CD4-positive, alpha-beta T cell treated with Interleukin-6 at 100 ng/mL for 8 hours (primary cell): ENCODE measurements at places on chromosomes 11 and 22.

GRCh38 chr11:71336176-71336995 is 84.0 kb upstream of the SHANK2 start:
- DNase-seq: no peak

DNA sequence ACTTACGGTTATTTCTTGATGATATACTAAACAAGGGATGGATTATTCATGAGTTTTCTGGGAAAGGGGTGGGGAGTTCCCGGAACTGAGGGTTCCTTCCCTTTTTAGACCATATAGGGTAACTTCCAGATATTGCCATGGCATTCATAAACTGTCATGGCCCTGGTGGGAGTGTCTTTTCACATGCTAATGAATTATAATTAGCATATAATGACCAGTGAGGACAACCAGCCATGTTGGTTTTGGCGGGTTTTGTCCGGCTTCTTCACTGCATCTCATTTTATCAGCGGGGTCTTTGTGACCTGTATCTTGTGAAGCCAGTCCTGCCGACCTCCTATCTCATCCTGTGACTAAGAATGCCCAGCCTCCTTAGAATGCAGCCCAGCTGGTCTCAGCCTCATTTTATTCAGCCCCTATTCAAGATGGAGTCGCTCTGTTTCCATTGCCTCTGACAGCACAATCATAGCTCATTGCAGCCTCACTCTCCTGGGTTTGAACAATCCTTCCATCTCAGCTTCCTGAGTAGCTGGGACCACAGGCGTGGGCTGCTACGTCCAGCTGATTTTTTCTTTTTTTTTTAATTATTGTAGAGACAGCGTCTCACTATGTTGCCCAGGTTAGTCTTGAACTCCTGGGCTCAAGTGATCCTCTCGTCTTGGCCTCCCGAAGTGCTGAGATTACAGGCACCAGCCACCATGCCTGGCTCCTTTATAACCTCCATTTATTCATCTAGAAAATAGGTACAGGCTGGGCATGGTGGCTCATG is 52.6 kb upstream of the EMID1 start:
- no peak for DNase-seq

DNA sequence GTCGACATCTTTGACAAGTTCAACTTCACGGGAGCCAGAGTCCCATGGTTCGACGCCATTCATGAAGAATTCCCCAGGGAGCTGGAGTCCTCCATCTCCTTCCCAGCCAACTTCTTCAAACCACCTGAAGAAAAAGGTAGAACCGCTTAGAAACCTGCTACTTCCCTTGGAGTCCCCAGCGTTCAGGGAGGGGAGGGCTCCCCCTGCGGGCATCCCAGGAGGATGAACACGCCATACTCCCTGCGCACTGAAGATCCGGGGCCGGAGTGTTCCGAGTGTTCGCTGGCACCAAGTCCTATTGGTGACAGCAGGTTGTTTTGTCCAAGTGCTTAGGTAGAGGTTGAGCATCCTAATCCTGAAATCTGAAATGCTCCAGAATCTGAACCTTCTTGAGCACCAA is 51.7 kb upstream of the PRODH start:
- DNase-seq: no peak

DNA sequence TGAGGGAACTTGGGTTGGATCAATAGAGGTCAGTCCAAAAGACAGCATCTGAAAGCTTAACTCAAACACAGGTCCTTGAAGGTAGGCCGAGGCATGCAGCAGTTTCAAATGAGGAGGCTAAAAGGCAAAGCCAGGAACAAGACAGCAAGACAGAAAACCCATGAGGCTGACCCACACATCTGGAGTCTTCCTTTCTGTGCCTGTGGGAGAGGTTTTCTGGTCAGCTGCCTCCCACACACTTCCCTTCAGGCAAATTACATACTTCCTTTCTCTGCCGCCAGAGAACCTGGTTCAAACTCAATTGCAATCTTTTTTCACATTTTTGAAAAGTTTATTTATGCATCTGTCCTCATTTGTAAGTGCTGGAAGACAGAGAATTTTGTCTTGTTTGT is 29.8 kb upstream of the CRTAM start:
- DNase-seq: no peak

GRCh38 chr11:125129316-125129993 is 18.0 kb upstream of the TMEM218 start:
- DNase-seq: no peak

DNA sequence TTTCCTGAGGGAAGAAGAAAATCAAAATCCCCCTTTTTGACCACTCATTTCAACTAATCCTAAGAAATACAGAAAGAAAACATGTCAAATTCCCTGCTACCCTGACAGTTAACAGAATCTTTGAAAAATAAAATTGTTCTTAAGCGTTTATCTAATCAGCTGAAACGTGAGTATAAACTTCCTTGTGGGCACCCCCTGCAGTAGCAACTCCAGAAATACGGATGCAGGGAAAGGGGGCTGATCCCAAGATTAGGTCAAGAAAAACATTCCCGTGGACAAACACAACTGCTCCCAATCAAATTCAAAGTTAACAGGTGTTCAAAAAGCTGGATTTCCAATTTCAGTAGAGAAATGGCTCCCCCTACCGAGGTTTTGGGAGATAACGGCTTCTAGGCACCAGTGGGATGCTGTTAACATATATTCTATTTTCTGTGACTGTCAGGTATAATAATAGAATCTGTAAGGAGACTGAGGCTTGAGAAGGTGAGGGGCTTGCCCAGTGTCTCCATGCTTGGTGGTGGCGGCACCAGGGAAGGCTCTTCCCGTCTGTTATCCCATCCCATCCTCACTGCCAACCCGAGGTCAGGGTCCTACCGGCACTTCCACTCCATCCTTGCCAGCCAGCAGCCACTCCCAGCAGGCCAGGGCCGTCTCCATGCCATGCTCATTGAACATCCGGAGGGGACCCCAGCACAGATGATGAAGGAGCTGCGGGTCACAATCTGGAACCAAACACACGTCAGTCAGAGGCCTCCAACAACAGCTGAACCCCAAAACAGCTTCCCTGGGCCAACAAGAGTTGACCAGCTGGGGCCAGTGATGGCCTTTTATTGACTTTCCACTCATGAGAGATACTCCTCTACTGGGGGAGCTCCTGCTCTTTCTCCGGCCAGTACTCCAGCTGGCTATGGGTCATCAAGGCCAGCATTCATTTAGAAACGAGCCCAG is 32.0 kb upstream of the SERPIND1 start:
- peak; percentile 40 for DNase-seq

- DNase-seq: no peak
Measured at GRCh38 chr11:104661471-104661870, 236.8 kb downstream of the CASP12 start.

DNA sequence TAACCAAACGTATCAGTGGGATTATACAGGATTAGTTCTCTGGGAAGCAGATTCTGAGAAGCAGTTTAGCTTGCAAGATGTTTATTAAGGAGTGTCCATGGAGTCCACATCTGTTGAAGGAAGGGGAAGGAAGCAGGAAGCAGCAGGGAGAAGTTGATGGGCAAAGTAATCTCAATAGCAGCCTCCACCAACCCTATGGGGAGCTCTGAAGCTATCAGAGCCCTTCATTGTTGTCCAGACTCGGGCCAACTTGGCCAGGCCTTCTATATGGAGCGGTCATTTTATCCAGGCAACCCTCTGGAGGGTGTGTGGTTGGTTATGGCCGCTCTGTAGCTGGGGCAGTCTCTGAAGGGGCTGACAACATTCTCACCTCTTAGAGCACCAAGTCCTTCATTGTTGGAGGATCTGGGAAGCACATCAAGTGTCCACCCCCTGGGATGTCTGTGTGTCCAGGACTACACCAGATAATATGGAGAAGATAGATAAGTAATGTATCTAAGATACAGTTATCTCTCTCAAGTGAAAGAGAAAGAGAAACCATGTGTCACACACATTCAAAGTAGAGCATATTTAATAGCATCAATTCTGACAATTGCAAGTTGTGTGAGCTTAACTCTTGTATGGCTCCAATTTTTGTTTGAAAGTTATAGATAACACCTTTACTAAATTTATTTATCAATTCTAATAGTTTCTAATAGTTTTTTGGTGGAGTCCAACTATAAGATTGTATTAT is 101.7 kb upstream of the TRIM77 start:
- DNase-seq: no peak

DNA sequence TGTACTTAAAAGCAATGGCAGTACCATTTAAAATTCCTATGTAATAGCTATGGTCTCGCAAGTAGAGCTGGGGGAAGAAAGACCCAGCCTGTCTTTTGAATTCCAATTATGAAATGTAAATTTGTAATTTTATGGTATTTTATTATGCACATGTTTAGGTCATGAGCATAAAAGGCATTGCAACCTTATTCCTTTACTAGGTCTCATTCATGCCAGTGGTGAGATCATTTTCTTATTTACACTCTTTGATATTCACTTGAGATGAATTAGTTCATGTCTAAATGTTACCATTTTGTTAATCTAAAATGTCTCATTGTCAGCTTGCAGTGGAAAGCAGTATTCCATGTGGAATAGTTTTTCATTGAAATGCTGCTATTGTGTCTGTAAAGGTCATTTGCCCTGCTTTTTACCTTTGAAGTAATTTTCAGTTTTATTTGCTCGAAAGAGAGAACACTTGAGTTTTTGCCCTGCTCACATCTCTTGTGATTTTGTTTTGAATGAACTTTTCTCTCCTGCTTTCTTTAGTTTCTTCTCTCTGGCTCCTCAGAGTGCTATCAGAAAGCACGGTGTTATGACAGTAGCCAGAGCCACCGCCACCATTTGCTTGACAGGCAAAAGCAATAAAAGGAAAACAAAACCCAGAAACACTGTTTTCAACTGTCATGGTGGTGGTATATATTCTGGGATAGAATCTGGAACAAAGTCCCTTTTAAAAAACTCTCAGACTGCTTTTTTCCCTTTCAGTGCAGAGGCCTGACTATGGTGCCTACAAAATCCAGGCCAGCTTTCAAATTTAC is 37.2 kb upstream of the RAG2 start:
- DNase-seq: no peak

DNA sequence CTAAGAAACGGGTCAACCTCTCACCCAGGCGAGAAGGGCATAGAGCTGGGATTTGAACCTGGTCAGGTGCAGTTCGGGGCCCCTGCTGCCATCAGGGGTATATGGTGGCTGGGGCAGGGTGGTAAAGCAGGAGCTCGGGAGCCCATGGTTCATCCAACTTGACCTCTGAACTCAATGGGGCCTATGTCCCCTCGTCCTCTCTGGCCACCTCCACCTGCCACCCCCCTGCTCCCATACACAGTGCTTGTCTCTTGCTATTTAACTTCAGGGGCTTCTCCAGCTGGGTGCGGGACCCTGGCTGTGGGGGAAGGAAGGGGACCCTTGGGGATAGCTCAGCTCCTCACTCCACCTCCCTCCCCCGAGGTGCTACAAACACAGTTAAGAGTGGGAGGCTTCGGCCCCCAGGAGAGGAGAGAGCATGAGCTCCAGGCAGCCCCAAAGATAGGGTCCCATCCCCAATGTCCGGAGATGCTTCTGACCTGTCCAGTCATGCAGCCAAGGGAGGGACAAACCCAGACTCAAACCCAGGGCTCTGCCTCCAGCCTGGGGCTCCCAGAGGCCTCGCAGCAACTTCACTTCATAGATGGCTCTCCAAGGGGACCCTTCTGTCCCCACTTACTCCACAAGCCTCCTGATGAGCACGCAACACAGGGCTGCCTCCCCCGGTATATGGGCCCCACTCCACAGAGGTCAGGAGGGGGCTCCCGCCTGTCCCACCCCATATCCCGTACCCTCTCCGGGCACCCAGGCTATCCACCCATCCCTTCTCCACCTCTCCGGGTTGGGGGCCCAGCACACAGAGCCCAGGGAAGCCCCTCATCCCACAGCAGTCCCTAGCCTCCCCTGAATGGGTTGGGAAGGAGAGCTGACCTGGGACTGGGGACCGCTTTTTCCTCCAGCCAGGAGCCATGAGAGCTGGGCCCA is 712 bp downstream of the IL2RB start:
- no peak for DNase-seq

DNA sequence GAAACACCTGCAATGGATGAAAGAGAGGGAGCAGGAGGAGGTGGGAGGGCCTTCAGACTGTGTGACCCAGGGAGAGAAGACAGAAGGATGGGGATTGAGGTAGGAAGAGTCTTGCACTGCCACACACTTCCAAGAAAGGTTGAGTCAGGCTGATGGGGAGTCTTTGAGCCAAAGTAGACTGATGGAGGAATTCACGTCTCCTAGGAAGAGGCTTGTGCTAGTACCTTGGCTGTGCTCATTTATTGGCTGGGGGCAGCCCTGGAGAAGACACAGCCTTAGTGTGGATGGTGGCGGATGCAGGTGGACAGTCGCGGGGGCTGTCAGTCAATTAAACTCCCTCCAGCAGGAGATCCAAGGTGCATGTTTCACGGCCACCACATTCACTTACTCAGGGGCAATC is 16.2 kb upstream of the ACCSL start:
- DNase-seq: no peak

DNA sequence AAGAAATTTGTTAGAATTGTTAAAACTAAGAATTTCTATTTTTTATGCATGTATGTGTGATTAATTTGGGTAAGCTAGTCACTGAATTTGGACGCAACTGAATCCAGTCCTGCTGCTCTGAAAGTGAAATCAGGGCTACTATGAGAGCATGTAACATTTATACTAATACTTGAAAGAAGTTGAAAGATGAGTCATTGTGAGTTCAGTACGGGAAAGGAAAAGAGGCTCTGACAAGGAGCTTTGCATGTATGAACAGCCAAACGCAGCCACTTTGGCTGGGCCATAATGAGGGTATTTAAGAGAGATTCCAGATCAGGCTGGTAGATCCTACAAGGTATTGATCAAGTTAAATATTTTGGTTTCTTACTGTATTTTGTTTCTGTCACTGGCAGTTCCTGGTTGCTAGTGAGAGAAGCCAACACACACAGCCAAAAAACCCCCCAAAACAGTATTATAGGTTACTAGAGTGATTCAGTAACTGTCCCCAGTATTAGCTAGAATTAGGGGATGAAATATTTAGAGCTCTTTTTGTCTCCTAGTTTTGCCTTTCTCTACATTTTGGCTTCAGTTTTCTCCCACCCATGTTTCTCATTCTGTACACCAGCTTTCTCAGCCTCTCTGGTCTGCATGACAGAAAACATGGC is 14.1 kb downstream of the AASDHPPT start:
- DNase-seq: no peak

DNA sequence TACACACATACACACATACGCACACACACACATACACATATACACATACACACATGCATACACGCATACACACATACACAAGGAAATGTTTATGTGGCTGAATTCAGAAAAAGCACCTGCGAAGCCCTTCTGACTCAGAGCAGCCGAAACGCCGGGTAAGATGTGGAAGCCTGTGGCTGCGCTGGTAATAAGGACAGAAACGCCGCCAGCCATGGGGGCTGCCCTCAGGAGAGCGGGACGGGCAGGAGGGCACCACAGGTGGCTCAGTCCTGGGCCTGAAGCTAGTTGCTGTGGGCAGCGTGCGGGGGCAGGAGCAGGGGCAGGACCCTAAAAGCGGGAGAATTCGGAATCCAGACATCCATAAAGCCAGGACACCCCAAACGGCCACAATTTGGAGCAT is 378.3 kb downstream of the BRD1 start:
- no peak for DNase-seq

- DNase-seq: no peak
Measured at GRCh38 chr22:43228330-43228729, 41.4 kb upstream of the TTLL12 start.

- DNase-seq: no peak
Measured at GRCh38 chr11:96456111-96456510, 66.3 kb downstream of the JRKL start.
